ENCODE measurements at places on chromosomes 2 and 18. TPM values are rescaled to one million over a fixed set of nuclear protein-coding genes. Genes with fewer than 3 reads are reported as not detected.

- no peak for DNase-seq
Observed at GRCh38 chr2:63054841-63055225, 4.2 kb downstream of the OTX1 start.

DNA sequence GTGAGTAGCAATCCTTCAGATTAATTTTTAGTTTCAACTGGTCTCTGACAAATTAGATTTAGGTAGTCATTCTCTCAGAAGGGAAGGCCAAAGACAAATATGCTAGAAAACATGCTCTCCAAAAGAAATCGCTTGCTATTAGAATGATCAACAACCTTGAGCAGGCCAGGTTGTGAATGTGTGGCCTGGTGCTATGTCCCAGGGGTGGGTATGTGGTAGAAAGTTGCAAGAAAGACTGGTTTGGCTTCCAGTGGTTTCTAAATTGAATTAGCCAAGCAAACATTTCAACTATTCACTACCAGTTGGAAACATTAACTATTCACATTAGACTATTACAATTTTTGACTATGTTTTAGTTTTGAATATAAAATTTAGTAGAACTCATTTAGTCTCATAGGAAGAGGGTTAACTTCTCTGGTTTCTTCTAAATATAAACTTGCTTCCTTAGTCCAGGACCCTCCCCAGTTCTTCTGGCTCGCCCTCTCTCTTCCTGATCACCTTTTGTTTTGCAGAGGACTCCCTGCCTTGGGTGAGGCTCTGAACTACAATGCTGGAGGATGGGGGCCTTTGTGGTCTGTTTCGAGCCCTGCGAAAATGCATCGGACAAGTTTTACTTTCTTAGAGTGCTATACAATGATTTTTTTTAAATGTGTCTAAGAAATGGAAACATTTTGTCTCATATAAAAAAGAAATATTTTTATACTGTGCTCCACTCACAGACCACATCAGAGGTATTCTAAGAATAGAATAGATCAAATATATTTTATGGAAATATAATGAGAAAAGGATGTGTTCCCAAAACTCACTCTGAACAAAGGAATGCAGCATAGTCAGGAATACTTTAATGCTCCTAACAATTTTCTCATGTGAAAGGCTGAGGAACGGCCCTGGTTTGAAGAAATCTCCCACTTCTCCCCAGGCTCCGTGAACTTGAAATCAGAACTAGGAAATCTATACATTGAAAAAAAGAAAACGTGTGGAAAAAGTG is 375.0 kb upstream of the ZEB2 start:
- DNase-seq = no peak

DNA sequence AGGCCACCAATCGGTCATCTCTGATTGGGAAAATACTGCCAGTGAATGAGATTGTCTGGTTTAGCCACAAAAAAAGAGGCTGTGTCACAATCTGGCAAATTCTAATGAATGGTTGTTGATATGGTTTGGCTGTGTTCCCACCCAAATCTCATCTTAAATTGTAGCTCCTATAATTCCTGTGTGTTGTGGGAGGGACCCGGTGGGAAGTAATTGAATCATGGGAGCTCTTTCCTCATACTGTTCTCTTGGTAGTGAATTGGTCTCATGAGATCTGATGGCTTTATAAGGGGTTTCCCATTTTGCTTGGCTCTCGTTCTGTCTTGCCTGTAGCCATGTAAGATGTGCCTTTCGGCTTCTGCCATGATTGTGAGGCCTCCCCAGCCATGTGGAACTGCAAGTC is 838.3 kb downstream of the SLC4A3 start:
- DNase-seq = no peak

- DNase-seq = no peak
Observed at GRCh38 chr2:50018921-50019320, 864.6 kb upstream of the FSHR start.

DNA sequence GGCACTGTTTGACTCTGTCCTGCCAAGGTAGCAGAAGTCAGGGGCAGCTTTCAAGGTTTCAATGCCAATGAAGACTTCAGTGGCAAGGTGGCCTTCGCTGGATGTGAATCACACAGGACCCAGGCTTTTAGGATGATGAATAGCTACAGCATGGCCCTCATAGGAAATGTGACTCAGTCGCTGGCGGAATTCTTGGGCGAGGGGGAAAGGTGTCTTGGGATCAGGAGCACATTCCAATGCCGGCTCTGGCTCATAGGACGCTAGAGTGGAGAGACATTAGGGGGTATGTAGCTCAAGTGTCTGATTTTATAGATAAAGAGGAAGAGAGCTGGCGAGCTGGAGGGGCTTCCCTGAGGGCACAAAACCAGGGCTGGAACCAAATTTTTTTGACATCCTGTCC is 68.6 kb downstream of the SMIM21 start:
- no peak for DNase-seq

- DNase-seq = no peak
Observed at GRCh38 chr2:9644603-9645002, 13.8 kb upstream of the YWHAQ start.

MDH1B gene
- 0.64 TPM for total RNA-seq

LYG2 gene
- total RNA-seq = not detected

REG1B gene
- not detected for total RNA-seq

LIPG gene
- 16.9 TPM for total RNA-seq

RNU2-63P gene
- 4.9 TPM for total RNA-seq
